ENCODE measurements at places on chromosomes 13 and 19.
A peak's percentile ranks its signal among the peaks of the same experiment; 100 is the strongest.

GRCh38 chr19:3687774-3688706 lies 12.2 kb downstream of the PIP5K1C start:
- no peak for DNase-seq

- DNase-seq = no peak
Measured at GRCh38 chr19:3538965-3539755, at the start of gene TEKTIP1. Gene TEKTIP1 (plus strand): TSS chr19:3539174. CDS start chr19:3539178, 4 bp downstream.

GRCh38 chr19:11064831-11065303 lies 24.4 kb upstream of the LDLR start:
- no peak for DNase-seq

GRCh38 chr19:35346193-35347052 lies 1.3 kb upstream of the FFAR1 start:
- DNase-seq = peak; percentile 56

DNA sequence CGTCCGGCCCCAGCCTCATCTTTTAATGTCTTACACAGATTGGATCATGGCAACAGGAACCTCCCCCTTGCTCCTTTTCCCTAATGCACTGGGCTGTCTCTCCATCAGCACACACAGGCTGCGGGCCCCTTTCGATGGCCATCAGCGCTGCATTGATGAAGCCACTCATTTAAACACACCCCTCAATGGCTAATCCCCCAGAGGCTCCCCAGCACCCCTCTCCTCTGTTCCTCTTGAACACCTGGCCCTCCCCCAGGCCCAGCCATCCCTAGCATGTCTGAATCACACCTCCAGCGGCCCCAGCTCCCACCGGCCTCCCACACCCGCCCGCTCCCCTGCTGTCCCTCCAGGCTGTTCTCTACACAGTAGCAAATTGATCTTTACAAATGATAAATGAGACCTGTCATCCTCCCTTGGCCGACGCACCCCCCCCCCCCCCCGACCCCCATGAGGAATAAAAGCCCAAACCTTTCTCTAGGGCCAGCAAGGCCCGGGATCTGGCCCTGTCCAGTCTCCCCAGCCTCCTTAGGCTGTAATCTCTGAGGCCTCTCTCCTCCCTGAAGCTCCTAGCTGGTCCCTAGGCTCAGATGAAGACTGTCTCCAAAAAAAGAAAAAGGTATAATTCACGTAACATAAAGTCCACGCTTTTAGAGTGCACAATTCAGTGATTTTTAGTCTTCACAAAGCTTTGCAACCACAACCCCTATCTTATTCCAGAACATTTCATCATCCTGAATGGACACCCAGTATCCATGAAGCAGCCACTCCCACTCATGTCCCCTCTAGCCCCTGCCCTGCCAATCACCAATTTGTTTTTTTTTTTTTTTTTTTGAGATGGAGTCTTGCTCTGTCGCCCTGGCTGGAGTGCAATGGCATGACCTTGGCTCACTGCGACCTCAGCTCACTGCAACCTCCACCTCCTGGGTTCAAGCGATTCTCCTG lies 7.4 kb downstream of the RPL28 start:
- DNase-seq = no peak

DNA sequence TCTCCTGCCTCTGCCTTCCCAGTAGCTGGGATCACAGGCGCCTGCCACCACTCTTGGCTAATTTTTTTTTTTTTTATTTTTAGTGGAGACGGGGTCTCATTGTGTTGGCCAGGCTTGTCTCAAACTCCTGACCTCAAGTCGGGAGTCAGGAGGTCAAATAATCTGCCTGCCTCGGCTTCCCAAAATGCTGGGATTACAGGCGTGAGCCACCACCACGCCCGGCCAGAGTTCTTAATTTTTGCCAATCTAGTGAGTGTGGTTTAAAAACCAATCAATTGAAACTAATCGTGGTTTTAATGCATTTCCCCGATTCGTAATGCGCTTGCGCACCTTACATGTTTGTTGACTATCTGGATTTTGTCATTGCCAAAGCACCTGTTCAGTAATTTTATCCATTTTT lies 37.0 kb downstream of the SKA3 start:
- no peak for DNase-seq

DNA sequence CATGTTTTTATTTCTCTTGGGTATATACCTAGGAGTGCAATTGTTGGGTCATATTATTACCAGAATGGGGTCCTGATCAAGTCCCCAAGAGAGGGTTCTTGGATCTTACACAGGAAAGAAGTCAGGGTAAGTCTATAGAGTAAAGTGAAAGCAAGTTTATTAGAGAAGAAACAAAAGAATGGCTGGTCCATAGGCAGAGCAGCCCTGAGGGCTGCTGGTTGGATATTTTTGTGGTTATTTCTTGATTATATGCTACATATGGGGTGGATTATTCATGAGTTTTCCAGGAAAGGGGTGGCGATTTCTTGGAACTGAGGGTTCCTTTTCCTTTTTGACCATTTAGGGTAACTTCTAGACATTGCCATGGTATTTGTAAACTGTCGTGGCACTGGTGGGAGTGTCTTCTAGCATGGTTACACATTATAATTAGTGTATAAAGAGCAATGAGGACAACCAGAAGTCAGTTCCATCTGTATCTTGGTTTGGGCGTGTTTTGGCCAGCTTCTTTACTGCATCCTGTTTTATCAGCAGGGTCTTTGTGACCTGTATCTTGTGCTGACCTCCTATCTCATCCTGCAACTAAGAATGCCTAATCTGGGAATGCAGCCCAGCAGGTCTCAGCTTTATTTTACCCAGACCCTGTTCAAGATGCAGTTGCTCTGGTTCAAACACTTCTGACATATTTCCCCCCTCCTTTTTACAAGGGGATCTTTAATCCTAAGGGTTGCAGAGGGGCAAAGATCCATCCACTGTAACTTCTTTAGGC lies 41.1 kb downstream of the CEACAM1 start:
- DNase-seq = no peak

GRCh38 chr13:107322228-107322627 lies 754.3 kb upstream of the ARGLU1 start:
- DNase-seq = no peak

- DNase-seq = no peak
Measured at GRCh38 chr19:17767559-17767958, 16.3 kb downstream of the FCHO1 start.

GRCh38 chr19:33482476-33482875 lies 39.1 kb downstream of the PEPD start:
- DNase-seq = no peak

DNA sequence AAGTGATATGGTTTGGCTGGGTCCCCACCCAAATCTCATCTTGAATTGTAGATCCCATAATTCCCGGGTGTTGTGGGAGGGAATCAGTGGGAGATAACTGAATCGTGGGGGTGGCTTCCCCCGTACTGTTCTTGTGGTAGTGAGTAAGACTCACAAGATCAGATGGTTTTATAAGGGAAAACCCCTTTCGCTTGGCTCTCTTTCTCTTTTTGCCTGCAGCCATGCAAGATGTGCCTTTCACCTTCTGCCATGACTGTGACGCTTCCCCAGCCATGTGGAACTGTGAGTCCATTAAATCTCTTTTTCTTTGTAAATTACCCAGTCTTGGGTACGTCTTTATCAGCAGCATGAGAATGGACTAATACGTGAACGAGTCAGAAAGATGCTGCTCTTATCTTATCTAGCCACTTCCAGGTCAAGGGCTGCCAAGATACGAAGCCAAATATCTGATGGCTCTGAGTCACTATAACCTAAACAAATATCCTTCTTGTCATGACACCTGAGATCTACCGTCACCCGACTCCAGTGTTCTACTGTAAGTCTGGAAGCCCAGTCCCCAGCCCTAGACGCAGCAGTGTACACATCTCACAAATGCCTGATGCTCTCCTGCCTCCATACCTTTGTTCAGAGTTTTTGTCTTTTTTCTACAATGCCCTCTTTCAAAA lies 45.9 kb downstream of the SLC15A1 start:
- no peak for DNase-seq

GRCh38 chr13:111403266-111403665 lies 82.8 kb downstream of the TEX29 start:
- DNase-seq = no peak

DNA sequence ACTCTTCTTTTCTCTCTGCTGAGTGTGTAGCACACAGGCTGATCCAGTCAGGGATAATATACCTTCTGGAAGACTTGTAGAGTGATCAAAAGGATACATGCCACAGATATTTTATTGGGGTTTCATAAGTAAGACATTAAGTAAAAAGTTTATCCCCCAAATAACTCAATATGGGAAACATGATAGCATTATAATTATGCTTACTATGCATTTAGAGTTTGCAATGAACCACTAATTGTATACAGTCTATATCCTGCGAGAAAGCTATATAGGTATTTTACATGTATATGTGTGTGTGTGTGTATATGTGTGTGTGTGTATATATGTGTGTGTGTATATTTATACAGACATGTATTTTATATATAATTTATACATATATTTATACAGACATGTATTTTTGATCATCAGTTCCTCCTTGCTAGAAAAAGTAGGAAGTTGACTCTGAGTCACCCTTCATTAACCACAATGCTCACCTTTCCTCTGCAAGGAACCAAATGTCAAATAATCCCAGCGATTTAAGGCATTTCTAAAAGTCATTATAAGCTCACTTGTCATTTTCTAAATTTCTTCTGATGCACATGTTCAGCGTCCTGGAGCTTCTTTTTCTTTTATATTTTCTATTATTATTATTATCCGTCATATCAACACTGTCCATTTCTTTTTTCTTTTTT lies 312.5 kb upstream of the OBI1 start:
- no peak for DNase-seq

DNA sequence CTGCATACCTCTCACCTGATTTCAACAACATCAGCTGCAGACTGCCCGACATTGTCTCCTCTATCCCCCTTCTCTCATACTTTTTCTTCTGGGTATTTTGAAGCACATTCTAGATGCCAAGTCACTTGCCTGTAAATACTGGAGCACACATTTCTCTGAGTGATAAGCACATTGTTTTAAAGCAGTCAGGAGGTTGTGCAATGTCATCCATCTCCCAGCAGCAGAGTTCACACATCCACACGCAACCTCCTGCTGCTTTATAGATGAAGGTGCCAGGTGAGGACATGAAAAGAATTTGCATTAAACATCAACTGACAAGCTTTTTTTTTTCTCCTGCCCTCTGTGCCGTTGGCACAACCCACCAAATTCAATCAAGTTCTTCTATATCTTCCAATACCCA lies 5.5 kb downstream of the UPK1A start:
- DNase-seq = no peak

GRCh38 chr13:47837104-47837880 lies 163.8 kb downstream of the SUCLA2 start:
- DNase-seq = no peak

DNA sequence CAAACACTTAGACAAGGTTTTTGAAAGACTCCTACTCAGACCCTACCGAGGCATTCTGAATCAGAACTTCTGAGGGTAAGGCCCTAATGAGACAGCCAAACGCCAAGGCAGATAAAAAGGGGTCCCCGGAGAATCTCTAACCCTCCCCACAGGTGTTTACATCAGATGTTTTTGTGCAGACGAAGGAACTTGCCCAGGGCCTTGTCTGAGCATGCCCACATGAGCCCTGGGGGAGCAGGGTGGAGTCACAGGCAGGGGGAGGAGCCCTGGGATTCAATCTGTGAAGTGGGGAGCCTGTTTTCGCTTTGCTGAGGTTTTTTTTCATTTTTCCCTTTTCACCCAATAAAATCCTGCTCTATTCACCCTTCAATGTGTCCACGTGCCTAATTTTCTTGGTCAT lies 61.6 kb upstream of the MED4 start:
- peak; percentile 53 for DNase-seq

GRCh38 chr13:105087945-105088344 lies 1447.5 kb downstream of the EFNB2 start:
- no peak for DNase-seq

GRCh38 chr13:40340368-40341095 lies 325.9 kb downstream of the FOXO1 start:
- DNase-seq = no peak

DNA sequence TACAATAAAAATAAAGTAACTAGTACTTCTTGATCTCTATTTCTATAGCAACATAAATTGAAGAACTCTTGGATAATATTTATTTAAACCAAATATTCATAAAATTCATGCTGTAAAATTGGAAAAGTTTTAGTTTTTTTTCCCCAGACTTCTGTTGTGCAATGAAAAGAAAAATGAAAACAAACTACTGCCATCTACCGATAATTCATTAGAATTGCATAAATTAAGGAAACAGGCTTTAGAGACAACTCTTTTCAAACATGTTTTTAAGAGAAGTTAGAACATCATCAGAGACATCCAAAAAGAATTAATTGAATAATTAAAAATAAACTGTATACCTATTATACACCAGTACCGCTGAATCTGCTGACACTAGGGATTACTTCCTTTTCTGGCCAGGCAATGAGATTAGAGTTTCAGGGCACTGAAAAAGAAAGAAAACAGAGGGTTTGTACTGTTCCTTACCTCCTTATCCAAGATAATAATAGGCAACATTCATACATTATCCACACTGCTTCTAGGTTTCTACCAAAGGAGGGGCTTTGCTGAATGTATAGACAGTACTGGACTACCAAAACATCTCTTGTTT lies 4.9 kb downstream of the CCDC122 start:
- DNase-seq = no peak

DNA sequence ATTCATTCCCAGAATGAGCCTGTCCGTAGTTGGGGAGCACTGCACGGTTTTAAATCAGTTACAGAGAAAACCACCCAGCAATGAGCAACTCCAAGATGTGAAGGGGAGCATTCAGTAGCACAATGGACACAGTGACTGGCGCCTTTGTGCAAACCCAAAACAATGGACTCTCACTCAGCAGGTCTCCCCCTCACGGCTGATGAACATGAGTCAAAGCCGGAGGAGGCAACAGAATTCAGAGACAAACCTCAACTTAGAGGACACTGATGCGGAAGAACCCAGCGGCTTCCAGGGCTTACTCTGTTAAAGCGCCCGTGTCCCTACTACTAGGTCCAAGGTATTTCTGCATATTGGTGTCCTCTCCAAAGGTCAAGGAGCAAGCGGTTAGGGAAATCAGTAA lies 17.7 kb downstream of the PLEKHF1 start:
- DNase-seq = no peak

- DNase-seq = no peak
Measured at GRCh38 chr13:94291631-94292322, 187.7 kb downstream of the DCT start.

DNA sequence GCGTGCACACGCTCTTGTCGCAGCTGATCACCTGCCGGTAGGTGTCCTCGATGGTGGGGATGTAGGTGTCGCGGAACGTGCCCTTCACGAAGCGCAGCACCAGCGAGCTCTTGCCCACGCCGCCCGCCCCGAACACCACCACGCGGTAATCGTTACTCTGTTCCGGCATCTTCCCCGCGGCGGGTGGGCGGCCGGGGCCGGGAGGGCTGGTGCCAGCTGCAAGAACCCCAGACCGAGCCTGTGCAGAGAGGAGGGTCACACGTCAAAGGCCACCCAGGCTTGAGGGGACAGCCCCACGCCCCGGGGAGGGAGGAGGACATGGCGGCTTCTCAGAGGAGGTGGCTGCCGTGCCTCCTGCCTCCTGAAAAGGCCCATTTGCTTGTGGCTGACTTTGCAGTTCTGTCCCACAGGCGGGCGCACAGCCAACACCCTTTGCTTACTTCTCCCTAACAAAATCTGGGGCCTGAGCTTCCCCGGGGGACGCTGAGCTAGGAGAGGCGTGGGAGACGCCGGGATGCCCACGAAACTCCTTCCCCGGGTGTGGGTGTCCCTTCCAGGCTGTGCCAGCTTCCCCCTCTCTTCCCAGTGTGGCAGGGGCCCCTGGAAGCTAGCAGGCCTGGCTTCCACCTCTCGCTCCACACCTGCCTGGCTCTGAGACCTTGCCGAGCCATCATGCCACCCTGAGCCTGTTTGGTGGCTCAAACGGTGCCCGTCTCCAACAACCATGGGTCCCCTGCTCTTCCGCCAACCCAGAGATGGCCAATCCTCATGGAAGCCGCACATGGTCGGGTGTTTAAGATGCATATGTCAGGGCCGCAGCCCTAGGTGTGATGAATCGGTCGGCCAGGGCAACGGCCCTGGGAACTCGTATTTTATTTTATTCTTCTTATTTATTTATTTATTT lies 3.3 kb downstream of the DIRAS1 start:
- no peak for DNase-seq

Measured in stimulated activated CD4-positive, alpha-beta T cell treated with anti-CD3 and anti-CD28 coated beads, Interleukin-2, amount 100 ng/mL, for 48 hours (primary cell).